Inflammatory macrophage (primary cell): ENCODE measurements at places on chromosomes 11 and 22.

- no peak for DNase-seq
These were observed 10.6 kb downstream of the PITPNM1 start for GRCh38 chr11:67494371-67495233.

- DNase-seq = no peak
These were observed 1.7 kb upstream of the GAB4 start for GRCh38 chr22:17009640-17010291.

DNA sequence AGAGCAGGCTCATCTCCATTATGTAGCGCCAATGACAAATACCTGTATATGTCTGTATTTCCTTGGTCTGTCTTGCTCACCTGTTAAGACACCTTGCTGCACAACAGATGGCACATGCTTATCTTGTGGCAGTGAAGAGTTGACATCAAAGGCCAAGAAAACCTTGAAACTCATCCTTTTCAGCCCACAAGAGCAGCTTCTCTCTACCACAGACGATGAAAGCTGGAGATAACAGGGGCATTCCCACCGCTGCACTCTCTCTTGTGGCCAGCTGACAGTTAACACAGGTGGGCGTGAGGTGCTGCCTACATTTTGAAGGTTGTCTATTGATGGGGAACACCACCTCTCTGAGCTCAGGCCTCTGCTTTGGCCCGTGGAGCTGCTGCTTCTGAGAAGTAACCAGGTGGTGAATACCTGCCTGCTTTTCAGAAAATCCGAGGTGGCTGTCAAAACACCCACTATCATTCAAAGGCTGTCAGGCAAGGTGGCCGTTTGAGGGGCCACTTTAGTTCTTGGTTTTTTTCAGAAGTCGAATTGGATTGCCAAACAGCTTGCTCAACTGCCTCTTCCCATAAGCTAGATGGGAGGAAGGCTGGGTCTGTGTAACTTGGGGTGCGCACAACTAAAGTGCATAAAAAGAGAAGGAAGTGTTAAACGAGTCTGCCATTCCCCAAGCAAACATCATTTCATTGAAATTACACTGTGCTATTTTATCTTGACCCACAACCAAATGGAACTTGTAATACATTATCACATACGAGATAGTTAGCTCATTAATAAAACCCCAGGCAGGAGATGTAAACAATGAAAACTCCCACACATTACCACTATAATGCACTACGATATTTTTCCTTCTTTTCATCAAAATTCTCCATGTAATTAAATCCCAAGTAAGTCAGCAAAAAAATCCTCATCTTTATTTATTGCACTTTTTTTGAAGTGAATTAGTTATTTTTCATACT, 87.1 kb upstream of the RAG2 start:
- peak; percentile 12 for DNase-seq

- DNase-seq = peak; percentile 89
These were observed 50.4 kb downstream of the ADM start for GRCh38 chr11:10355257-10355661.

DNA sequence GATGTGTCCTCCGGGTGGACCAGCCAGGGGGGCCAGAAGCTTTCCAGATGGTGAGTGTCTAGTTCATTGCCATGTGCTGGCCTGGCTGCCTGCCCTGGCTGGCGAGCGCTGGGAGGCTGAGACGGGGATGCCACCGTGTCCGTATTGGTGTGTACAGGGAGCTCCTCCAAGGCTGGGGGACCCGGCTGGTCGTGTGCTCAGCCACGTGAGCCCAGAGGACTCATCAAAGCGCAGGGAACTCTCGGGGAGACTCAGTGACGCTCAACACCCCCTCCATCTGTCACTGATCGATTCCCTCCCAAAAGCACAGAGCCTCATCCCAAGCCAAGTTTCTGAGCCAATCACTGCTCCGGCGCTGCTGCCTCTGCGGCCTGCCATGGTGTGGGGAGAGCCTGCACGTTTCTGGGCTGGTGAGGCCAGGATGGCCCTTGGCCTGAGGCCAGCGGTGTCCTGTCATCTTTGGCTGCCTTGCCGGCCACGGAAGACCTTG, 423.7 kb downstream of the SHANK2 start:
- no peak for DNase-seq

DNA sequence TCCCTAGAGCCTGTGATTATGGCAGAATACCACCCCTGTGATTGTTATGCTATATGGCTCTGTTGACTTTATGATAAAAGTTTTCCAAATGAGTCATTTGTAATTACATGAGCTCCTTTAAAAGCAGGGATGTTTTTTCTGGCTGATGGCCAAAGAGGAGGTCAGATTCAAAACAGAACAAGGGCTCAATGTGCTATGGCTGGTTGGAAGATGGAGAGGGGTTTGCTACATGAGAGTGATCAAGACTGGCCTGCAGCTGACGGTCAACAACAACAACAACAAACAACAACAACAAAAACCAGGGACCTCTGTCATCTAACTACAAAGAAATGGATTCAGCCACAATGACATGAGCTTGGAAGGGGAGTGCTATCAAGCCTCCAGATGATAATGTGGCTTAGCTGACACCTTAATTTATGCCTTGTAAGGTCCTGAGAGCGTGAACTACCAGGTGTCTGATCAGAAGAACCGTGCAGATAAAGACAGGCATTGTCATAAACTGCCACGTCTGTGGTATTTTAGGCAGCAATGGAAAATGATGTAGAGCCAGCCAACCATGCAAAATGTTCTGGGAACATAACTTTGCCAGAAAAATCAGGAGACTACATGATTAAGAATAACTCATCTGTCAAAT, 47.2 kb downstream of the PIWIL3 start:
- DNase-seq = no peak

- no peak for DNase-seq
These were observed 33.2 kb upstream of the CWF19L2 start for GRCh38 chr11:107490836-107491235.

- DNase-seq = no peak
These were observed 39.9 kb downstream of the MN1 start for GRCh38 chr22:27761665-27762064.

- DNase-seq = no peak
These were observed 68.6 kb downstream of the MICAL3 start for GRCh38 chr22:17955590-17956379.

DNA sequence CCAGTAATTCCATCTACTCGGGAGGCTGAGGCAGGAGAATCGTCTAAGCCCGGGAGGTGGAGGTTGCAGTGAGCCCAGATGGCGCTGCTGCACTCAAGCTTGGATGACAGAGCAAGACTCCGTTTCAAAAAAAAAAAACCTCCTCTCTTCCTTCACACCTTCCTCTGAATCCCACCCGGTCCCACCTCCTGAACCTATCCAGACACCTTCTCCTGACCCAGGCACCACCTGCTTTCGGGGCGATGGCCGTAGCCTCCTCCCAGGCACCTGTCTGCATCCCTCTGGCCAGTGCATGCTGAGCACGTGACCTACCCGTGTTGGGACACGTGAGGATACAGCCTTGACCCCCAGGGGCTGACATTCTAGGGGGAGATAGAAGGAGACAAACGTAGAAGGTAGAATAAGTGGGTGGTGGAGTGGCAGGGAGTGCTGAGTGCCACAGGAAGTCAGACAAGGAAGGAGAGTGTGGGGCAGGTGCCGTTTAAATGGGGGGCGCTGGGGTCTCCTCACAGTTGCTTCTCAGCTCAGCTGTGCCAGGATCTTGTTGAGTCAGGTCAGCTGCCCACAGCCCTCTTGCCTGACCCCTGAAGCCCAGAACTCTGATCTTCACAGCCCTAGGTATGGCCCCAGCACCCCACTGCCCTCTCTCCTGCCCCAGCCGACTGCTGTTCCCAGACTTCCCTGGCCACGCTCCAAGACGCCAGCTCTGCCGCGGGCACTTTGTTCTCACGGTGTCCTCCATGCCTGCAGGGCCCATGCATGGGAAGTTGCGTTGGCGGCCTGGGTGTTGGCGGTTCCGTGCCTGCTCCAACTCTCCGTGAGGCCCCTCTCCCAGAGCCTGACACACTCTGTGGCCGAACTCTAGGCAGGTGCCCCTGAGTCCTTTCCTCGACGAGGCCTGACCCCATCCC, 1.2 kb upstream of the MIOX start:
- DNase-seq = no peak

DNA sequence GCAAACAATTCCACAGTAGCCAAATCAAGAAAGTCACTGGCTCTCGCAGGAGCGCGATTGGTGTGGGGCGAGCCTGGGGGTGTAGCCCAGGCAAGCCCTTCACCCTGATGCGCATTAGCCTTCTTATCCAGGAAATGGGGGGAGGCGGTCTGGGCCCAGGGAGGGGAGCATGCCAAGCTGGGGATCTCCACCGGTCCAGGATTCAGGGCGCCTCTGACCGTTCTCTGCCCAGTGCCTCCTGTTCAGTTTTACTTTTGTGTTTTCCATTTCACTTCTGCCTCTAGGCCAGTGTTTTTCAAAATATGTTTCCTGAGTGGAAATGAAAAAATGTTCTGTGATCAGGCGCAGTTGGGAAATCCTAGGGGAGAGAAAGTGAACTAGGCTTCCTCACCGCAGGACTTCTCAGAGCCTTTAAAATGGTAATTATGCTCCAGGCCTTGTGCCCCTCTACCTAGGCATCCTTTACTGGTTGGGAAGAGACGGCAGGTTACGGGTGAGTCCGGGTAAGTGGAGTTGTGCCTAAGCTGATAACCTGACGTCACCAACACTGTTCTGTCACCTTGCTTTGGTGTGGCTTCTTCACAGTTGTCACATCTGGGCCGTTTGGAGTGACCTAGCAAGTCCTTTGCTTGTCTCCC, 18.4 kb downstream of the LRP5 start:
- no peak for DNase-seq

DNA sequence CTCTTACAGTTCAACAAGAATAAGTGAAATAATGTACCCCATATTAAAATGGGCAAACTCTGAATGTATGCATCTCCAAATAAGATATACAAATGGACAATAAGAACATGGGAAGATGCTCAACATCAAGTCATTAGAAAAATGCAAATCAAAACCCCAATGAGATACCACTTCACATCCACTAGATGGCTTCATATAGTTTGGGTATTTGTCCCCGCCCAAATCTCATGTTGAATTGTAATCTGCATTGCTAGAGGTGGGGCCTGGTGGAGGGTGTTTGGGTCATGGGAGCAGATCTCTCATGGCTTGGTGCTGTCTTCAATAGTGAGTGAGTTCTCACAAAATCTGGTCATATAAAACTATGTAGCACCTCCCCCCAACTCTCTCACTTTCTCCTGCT, 5.7 kb downstream of the MPZL2 start:
- DNase-seq = no peak

DNA sequence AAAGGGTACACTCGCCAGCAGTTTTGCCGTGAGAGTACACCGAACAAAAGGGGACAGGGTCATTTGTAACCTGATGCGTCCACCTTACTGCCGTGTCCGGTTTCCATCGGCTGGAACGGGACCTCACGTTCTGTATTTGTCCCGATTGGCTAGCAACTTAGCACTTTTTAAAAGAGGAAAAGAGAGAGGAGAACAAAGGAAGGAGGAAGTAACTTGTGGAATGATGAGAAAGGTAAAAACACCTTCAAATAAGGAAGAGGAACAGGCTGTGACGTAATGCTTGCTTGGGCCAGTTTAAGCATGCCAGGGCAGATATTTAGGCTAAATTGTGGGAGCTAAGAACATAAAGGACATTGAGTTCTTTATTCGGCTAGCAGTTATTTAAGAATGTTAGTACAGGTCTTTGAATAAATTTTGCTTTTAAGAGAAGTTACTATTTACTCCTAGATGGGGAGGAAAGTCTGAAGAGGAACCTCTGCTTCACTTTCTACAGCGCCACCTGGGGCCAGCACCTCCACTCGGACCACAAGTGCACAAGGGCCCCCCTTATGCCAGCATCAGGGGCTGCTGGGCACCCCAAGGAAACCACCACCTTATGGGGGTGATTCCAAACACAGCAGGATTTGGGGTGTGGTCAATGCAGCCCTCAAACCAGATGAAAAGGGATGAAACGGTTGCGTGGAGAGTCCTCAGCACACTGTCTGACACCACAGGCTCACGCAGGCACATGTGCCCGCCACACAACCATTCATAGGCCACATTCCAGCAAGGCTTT, 5.8 kb downstream of the ARSA start:
- DNase-seq = peak; percentile 15

DNA sequence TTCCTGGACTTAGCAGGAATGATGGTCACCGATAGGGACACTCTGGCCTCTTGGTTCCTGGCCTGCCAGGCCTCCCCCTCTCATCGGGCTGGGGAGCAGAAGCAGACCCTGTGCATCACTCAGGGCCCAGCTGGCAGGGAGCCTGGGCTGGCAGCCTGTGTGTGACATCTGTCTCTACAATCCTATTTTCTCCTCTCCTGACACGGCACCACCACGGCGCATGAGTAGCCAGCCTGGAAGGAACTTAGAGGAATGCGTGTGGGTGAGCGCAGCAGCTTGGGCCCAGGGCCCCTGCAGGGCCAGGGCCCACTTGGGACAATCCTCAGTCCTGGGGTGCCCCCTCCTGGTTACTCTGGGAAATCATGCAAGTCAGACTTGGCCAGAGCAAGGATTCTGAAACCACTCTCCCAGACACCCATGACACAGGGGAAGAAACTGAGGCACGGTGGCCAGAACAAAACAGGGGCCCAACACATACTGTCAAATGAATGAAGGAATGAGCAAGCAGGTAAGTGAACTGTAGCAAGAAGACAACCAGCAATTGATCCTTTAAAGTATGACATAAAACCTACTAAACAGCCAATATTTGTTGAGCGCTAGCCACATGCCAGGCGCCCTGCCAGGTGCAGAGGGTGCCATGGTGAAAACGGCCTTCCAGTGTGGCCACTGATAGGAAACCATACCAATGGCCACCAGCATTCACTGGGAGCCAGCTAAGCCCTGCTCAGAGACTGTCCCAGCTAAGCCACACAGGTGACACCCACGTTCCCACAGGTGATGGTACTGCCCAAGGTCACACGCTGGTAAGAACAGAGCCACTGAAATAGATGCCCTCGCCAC, 13.3 kb downstream of the RSPH14 start:
- peak; percentile 61 for DNase-seq

GRCh38 chr11:6604081-6604626, 580 bp downstream of the ILK start:
- peak; percentile 16 for DNase-seq

- DNase-seq = no peak
These were observed 12.7 kb downstream of the MFNG start for GRCh38 chr22:37473437-37473946.

DNA sequence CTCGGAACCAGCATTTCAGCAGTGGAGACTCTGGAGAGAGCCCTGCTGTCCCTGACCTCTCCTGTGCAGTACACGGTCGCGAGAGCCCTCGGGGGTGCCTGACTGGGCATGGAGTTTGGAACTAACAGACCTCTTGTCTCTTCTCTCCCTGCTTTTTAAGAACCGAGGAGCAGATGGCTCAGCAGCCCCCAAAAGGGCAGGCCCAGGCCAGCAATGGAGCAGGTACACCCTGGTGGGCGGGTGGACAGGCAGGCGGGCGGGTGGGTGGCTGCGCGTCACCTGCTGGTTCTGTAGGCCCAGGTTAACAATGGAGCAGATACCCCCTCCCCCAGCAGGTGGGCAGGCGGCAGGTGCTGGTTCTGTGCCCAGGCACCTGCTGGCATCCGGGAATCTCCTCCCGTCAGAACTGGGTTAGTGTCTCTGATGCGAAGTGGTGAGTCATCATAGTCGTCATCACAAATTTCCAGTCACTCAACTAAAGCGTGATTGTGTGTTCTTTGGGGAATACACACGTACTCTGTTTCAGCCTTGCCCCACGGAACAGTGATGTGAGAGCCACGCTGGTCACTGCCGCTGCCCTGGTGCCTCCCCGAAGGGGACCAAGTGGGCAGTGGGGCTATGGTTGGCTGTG, 41.1 kb downstream of the GRAMD4 start:
- DNase-seq = no peak
